ENCODE measurements at places on chromosomes 3 and 15.

DNA sequence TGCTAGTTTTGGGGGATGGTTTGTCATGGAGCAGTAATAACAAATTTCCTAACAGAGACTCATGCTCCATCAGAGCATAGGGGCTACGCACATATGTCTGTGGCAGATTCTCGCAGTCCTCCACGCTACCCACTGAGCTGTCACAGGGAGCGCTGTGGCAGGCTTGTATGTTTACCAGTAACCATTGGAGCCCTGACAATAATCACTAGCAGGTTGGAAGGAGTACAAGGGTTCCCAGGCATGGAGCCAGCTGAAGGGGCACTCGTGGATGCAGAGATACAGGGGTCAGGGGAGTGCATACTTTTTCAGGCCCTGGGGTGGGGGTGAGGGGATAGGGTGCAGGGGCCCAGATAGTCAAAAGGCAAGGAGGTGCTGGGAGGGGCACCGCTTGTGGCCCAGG is 7.9 kb upstream of the GP9 start:
- DNase-seq: no peak

GRCh38 chr3:133527081-133527715 is 46.3 kb upstream of the CDV3 start:
- DNase-seq: no peak

GRCh38 chr15:73981761-73982221 is 10.3 kb downstream of the STOML1 start:
- DNase-seq: no peak

DNA sequence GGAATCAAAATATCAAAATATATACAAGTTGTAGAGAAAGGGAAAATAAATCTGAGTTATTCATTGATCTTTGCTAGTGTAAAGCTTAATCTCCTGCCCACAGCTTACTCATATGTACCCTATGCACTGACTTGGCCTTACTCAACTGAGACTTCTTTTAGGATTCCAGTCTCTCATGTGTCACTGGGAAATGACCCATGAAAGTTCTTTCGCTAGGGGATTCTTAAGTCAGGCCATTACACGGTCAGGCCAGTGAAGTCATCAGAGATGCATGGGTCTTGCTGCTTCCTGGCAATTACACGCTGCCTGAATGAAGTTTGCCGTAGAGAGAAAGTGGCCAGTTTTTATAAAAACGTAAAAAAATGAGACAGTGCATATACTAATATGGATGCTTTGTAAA is 20.7 kb upstream of the LPP start:
- no peak for DNase-seq

- no peak for DNase-seq
Observed at GRCh38 chr3:133927540-133928066, 31.9 kb upstream of the RAB6B start.

DNA sequence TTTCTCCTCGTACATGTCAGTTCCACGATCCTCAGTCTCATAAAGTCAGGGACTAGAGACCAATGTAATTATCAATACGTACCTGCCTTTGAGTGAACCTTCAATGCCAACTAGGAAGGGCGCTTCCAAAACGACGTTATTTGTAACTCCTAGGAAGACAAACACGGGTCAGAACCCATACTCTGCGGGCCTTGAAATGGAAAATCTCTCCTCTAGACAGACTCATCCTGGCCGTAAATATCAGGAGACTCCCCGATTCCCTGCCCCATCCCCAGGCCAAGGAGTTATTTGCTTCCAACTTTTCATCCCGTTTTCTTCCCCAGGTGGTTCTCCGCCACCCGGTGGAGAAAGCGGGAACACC is 578 bp downstream of the OIP5 start:
- DNase-seq: no peak

GRCh38 chr3:153437666-153438065 is 275.6 kb downstream of the RAP2B start:
- no peak for DNase-seq

DNA sequence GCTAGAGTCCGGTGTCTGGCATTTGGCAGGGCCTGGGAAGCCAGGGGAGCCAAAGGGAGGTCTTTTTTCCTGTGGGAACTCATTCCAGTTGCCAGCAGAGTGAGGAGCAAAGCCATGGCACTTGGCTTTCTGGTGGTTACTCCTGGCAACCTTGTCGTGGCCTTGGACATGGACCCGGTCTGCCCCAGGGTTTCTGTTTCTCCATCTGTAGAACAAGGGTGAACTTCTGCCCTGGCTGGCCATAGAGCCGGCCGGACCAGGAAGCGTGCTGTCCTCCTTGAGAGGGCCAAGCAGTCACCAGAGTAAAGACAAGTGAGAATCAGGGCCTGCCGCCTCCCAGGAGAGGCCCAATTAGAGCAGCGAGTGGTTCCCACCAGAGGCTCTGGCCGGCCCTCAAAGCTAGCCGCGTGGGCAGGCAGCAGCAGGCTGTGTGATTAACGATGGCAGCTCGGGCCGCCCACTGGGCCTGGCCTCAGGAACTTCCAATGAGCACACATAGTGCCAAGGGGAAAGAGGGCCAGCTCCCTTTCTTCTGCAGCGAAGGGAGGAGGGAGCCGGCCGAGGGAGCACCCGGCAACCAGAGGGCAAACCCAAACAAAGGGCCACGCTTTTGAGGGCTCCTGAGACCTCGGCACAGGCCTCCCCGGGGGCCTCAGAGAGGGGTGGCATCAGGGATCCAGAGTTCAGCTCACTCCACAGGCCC is 29.1 kb upstream of the ELP6 start:
- no peak for DNase-seq

DNA sequence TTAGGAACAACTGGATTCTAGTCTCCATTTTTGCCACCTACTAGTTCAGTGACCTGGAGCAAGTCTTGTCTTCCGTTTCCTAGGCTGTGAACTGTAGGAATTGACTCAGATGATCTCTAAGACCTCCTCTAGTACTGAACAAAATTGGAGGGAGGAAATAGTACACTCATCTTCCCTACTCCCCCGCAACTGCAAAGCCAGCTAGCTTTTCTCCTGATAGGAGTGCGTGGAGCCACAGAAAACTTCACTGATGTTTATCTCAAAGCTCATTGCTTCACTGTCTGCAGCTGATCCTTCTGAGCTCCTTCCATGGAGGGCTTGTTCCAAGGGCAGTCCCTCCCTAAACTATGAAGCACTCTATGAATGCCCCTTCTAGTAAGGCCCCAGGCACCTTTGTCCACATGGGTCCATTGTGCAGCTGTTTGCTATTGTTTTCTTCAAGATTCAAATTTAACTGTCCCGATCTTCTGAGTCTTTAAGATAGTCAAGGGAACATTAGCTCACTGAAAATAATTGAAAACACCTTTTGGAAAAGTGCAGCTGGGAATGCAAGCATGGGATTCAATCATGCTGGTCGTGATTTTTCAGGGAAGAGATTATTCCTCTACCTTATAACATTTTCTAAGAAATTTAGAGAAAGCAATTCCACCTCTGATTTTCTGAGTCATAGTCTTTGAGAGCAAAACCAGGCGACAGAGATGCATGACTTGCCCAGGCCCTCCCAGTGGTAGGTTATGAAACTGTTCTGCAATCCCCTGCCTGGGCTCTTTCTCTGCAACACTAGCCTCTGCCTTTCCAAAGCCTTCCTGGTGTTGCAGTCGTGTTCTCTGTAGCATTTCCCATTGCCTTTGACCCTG is 24.3 kb downstream of the FILIP1L start:
- DNase-seq: no peak

DNA sequence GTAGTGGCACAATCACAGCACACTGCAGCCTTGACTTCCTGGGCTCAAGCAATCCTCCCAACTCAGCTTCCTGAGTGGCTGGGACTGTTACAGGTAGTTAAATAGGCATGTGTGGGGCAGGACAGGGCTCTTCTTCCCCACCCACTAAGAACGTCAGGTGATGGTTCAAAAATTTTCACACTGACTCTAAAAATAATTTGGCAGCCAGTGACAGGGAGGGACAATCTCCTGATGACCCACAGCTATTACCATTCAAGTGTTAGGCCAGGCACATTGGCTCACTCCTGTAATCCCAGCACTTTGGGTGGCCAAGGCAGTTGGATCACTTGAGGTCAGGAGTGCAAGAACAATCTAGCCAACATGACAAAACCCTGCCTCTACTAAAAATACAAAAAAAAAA is 12.2 kb upstream of the TRMT10C start:
- no peak for DNase-seq

DNA sequence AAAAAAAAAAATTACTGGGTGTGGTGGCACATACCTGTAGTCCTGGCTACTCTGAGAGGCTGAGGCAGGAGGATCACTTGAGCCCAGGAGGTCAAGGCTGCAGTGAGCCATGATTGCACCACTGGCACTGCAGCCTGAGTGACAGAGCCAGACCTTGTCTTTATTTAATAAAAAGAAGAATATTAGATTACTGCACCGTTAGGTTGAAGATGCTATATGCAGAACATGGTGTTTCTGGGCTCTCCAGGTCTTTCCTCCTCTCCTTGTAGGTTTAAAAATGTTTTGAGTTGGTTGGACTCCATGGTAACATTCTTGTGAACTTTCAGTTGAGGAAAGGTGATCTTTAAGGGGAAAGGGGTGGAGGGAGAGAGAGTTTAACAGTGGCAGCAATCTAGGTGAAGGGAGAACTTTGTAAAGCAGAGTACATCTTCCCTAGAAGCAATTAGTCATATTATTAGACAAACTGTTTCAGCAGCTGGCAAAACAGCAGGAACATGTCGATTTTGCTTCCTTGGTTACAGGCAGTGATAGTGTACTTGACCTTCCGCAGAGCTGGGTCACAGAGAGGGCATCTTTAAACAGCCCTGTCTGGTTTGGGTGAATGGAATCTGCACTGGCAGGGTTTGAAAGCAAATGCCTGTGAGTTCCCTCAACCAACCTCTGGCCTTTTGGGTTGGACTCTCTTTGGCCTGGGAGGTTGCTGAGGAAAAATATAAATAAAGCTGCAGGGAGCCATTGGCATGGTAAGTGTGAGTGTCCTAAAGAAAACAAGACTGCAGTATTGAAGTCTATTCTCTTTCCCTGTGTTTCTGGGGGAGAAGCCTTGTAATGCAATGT is 42.8 kb downstream of the NR2C2 start:
- peak; percentile 2 for DNase-seq

GRCh38 chr15:49645277-49645676 is 24.4 kb downstream of the DTWD1 start:
- DNase-seq: no peak

DNA sequence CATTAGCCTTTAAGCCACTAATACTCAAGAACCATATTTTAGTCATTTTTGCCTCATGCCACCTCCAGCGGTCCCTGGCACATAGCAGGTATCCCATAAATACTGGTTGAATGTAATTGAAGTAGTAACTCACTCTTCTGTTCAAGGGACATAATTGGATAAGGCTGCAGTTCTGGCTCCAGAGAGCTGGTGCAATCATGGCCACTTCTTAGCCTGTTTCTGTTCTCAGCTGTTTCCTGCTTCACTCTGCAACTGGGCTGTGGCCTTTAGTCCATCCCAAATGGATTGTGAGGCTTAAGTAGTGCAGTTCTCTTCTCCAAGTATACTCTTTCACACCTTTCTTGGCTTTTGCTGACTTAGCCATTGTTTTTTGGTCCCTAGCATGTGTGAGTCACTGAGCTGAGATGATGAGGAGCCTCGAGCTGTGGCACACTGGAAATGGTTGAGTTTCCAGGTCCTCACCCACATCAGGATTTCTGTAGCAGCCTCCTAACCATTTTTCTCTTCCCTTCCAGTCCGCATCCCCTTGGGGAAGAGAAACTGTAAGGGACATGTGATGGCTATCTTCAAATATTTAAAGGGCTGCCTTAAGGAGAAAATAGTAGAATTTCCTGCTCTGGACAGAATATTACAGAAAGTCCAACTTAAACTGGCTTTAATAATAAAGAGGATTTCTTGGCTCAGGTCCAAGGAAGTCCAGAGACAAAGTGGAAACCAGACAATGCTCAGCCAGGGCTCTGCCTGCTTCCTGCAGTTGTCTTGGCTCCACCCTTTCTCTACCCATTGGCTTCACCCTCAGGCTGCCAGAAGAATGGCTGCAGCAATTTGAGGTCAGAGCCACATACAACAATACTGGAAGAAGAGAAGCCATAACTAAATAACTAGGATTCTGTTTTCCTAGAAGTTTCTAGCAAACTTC is 305.4 kb upstream of the ROPN1 start:
- no peak for DNase-seq

GRCh38 chr3:188052169-188053035 is 101.6 kb upstream of the LPP start:
- peak; percentile 20 for DNase-seq

DNA sequence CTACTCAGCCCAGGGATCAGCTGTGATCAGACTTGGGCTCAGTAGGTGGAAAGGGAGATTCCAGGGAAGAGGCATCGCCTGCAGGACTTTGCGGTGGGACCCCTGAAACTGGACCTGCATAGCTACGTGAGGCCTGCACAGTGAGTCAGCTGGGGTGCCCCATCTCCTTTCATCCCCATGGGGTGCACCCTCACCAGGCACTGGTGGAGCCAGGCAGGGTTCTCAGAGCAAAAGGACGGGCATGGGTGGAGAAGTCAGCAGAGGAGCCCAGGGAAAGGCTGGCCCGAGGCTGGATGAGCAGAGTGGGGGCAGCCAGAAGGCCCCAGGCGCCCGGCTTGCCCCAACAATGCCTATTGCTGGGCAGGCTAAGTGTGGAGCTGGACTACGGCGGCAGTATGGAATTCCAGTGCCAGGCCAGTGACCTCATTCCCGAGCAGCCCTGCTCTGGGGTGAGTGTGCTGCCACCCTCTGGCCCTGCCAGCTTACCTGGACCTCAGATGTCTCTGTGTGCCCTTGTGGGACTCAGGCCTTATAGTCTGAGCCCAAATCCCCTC is 19.7 kb downstream of the ACAA1 start:
- DNase-seq: no peak

- DNase-seq: no peak
Observed at GRCh38 chr3:186519021-186519658, 25.0 kb downstream of the CRYGS start.

DNA sequence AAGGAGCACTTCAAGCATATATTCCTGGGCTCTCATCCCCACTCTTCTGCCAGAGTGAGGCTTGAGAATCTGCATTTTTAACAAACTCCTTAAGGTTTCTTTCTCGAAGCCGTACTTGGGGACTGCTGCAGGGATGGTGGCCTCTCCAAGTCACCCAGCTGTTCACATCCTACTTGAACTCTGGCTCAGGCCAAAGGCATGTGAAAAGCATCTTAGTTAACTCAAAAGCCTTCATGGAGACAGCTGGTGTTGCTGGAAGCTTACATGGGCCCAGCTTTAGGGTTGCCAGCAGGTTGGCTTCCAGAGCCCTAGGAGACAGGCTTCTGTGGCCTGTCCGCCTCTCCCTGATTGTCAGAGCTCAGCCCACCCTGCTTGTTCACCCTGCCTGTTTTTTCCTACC is 139.2 kb downstream of the THSD4 start:
- no peak for DNase-seq

DNA sequence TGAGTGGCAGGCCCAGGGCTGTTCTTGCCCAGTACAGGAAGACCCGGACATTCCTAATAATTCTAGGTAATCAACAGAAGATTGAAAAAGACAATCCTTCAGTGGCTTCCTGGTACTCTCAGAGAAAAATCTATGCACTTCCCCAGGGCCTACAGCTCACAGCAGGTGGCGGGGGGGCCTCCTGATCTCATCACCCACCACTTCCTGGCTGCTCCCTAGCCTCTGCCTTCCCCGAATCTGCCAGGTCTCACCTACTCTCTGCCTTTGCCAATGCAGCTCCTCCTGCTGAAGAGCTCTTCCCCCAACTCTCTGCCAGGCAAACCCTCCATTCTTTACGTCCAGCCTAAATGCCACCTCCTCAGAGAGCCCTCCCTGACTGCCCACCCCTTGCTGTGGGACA is 37.5 kb downstream of the EHD4 start:
- no peak for DNase-seq

- DNase-seq: no peak
Observed at GRCh38 chr3:10519236-10519635, 13.8 kb upstream of the ATP2B2 start.
